Psoas muscle (tissue), 8 donors: ENCODE measurements at places on chromosomes 4 and X. TPM values are rescaled to one million over a fixed set of nuclear protein-coding genes. Genes with fewer than 3 reads are reported as not detected.

- no peaks in the 10 kb centered on the region for H3K27me3 ChIP-seq
- no peak overlapping the region for H3K4me3 ChIP-seq
- no peak for DNase-seq
Observed at GRCh38 chr4:71406459-71406963, 67.7 kb downstream of the SLC4A4 start.

- peaks cover 2% of the 10 kb centered on the region for H3K27me3 ChIP-seq
- no peak overlapping the region for H3K4me3 ChIP-seq
Observed at GRCh38 chr4:75169427-75169826, 236.5 kb downstream of the PARM1 start.

GRCh38 chr4:144819591-144819990 is 173.6 kb downstream of the HHIP start:
- DNase-seq: no peak
- no peak overlapping the region for H3K27ac ChIP-seq
- H3K4me3 ChIP-seq: no peak overlapping the region

- H3K36me3 ChIP-seq: no peaks in the 10 kb centered on the region
- H3K27ac ChIP-seq: no peak overlapping the region
- no peaks in the 10 kb centered on the region for H3K27me3 ChIP-seq
- H3K4me3 ChIP-seq: no peak overlapping the region
- H3K4me1 ChIP-seq: no peaks in the 10 kb centered on the region
- no peak for DNase-seq
Observed at GRCh38 chrX:13216139-13216538, 103.7 kb downstream of the ATXN3L start.

DNA sequence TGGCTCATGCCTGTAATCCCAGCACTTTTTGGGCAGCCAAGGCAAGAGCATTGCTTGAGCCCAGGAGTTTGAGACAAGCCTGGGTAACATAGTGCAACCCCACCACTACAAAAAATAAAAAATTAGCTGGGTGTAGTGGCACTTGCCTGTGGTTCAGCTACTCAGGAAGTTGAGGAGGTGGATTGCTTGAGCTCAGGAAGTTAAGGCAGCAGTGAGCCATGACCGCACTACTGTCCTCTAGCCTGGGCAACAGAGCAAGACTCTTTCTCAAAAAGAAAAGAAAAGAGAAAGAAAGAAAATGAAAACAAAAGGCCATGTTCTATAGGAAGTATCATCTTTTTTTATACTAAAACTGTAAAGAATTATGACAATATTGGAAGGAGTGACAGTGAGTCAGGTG is 38.5 kb downstream of the NEK1 start:
- no peaks in the 10 kb centered on the region for H3K27me3 ChIP-seq
- H3K27ac ChIP-seq: no peak overlapping the region
- no peak for DNase-seq
- no peak overlapping the region for H3K4me3 ChIP-seq
- H3K36me3 ChIP-seq: no peaks in the 10 kb centered on the region

DNA sequence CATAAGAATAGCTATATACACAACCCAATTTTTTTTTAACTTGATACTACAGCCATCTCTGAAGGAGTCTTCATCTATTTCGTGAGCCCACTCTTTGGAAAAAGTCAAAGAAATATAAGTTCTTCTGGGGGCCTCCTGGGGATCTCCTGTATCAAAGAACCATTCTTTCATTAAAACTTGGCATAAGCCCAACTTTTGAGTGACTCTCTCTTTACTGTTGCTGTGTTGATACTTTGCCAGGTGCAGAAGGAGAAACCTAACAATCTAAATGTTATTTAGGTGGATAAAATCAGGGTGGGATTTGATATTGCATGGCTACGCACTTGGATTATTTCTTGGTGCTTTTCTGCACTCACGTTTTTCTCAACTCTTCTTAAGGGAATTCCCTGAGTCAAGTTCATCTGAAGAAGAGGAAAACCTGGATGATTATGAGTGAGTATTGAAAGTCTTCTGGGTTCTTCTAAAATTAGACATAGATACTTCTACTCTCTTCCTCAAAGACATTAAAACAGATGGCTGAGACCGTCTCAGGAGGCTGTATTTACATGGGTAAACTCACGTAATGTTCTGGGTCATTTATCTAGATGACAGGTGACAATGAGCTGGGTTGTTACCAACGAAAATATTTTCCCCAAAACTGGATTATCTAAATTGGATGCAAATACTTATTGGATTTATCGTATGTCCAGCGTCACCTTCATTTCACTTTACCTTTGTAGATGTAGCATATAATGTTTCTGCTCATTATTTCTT is 25.2 kb downstream of the BMX start:
- no peaks in the 10 kb centered on the region for H3K4me1 ChIP-seq
- H3K4me3 ChIP-seq: no peak overlapping the region
- DNase-seq: no peak
- H3K27ac ChIP-seq: no peak overlapping the region
- peaks cover 10% of the 10 kb centered on the region for H3K27me3 ChIP-seq

GRCh38 chr4:122150931-122151330 is 1.2 kb upstream of the BLTP1 start:
- no peak for DNase-seq
- H3K27me3 ChIP-seq: no peaks in the 10 kb centered on the region
- H3K27ac ChIP-seq: peak overlapping the region; percentile 83
- no peaks in the 10 kb centered on the region for H3K36me3 ChIP-seq

DNA sequence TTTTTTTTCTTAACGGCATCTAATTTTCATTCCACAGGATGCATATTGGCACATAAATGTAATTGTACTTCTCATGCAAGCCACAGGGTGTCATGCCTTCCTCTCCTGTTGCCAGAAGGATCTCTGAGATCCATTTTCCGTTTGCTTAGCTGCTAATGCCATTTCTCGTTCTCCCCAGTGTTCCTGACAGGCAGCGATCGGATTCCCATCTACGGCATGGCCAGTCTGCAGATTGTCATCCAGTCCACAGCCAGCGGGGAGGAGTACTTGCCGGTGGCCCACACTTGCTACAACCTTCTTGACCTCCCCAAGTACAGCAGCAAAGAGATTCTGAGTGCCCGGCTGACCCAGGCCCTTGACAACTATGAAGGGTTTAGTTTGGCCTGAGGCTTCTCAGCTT is 8.9 kb upstream of the NAP1L5 start:
- H3K36me3 ChIP-seq: peaks cover 49% of the 10 kb centered on the region
- H3K27ac ChIP-seq: peak overlapping the region; percentile 68
- H3K27me3 ChIP-seq: no peaks in the 10 kb centered on the region

- H3K36me3 ChIP-seq: no peaks in the 10 kb centered on the region
- H3K4me1 ChIP-seq: no peaks in the 10 kb centered on the region
- no peak for DNase-seq
- H3K4me3 ChIP-seq: no peak overlapping the region
Observed at GRCh38 chr4:165783626-165784025, 89.4 kb upstream of the TLL1 start.

DNA sequence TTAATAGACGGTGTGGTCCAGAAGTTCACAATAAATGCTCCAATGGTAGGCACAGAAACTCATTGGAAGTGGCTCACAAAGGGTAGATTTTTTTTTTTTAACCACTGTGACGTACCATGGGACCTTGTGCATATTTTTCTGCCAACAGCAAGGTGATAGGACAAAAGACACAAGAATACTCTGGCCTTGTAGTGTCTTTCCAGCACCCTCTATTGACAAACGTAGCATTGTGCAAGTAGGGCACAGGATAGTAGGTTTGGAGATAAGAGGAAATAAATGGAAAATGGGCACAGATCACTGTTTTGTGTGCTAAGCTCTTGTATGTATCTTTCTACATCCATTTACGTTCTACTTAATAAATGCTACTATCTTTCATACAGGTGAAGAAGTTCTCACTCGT is 2054.9 kb downstream of the PCDH7 start:
- H3K27me3 ChIP-seq: no peaks in the 10 kb centered on the region
- H3K27ac ChIP-seq: no peak overlapping the region
- H3K4me3 ChIP-seq: no peak overlapping the region
- H3K36me3 ChIP-seq: no peaks in the 10 kb centered on the region
- DNase-seq: no peak
- no peaks in the 10 kb centered on the region for H3K4me1 ChIP-seq

- peak overlapping the region; percentile 25 for H3K4me3 ChIP-seq
- no peak for DNase-seq
- no peak overlapping the region for H3K27ac ChIP-seq
- no peaks in the 10 kb centered on the region for H3K36me3 ChIP-seq
- no peaks in the 10 kb centered on the region for H3K4me1 ChIP-seq
Observed at GRCh38 chrX:23766650-23767551, 16.1 kb upstream of the SAT1 start.

- H3K27me3 ChIP-seq: no peaks in the 10 kb centered on the region
- no peak overlapping the region for H3K27ac ChIP-seq
- H3K4me1 ChIP-seq: no peaks in the 10 kb centered on the region
- H3K4me3 ChIP-seq: no peak overlapping the region
- no peaks in the 10 kb centered on the region for H3K36me3 ChIP-seq
Observed at GRCh38 chrX:12892716-12893115, 13.7 kb upstream of the TLR8 start.

- H3K4me1 ChIP-seq: no peaks in the 10 kb centered on the region
- H3K27ac ChIP-seq: no peak overlapping the region
- no peaks in the 10 kb centered on the region for H3K36me3 ChIP-seq
- H3K4me3 ChIP-seq: no peak overlapping the region
- no peak for DNase-seq
- no peaks in the 10 kb centered on the region for H3K27me3 ChIP-seq
Observed at GRCh38 chr4:142036795-142037583, 400.6 kb downstream of the IL15 start.

DNA sequence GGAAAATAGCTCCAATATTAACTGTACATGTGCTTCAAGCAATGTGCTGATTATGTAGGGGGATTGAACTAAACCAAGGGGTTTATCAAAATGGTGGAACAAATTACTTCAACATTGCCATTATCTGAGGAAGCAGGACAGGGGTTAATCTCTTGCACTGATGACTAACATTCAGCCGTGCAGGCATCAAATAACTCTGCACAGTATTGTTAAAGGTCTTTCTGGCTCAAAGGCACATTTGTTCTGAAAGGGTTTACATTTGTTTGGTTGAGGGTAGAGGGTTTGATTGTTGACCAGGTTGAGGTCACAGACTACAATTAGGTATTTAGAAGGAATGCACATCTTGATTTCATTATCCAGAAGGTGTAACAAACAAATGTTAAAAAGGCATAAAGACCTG is 32.2 kb upstream of the CCSER1 start:
- H3K27me3 ChIP-seq: no peaks in the 10 kb centered on the region
- no peaks in the 10 kb centered on the region for H3K4me1 ChIP-seq
- no peak overlapping the region for H3K27ac ChIP-seq
- H3K36me3 ChIP-seq: no peaks in the 10 kb centered on the region
- no peak overlapping the region for H3K4me3 ChIP-seq

DNA sequence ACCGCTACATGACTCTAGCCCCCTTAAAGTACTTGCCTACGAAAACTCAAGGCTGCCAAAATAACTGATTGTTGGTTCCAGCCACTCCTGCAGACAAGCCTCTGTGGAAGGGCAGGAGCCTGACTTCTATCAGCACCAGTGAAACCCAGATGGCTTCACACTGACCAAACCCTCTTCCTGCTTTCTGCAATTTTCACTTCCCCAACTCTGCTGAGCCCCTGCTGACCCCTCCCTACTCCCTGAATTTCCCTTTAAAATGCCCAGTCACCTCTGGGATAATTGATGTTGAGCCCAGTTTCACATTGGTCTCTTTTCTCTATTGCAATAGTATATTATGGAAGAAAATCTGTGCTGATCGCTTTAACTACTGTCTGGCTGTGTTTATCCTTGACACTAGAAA is 61.6 kb upstream of the STS start:
- H3K27ac ChIP-seq: no peak overlapping the region
- H3K4me3 ChIP-seq: no peak overlapping the region
- H3K4me1 ChIP-seq: peaks cover 5% of the 10 kb centered on the region
- no peaks in the 10 kb centered on the region for H3K27me3 ChIP-seq
- DNase-seq: no peak

- H3K27me3 ChIP-seq: no peaks in the 10 kb centered on the region
- no peak overlapping the region for H3K4me3 ChIP-seq
- H3K4me1 ChIP-seq: no peaks in the 10 kb centered on the region
Observed at GRCh38 chr4:106247600-106247999, 68.4 kb downstream of the TBCK start.

- H3K4me1 ChIP-seq: no peaks in the 10 kb centered on the region
- H3K4me3 ChIP-seq: no peak overlapping the region
- no peak for DNase-seq
- no peaks in the 10 kb centered on the region for H3K36me3 ChIP-seq
Observed at GRCh38 chr4:70880739-70881138, 21.4 kb upstream of the MOB1B start.

DNA sequence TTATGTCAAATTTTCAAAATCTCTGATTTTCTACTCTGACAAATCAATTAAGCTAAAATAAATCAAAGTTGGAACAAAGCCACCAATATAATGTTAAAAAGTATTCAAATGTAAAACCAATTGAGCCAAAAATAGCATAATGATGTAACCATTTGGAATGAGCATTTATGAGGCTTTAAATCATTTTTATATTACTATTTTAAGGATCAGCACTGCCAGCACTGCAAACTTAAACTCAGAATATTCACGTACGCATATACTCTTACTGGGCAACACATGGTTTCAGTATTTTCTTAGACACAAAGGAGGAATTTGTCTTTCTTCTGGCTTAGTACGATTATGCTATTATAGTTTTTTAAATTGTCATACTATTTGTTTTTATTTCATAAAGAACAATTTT is 52.2 kb downstream of the AFAP1 start:
- H3K36me3 ChIP-seq: no peaks in the 10 kb centered on the region
- H3K4me1 ChIP-seq: no peaks in the 10 kb centered on the region
- H3K27me3 ChIP-seq: no peaks in the 10 kb centered on the region
- H3K4me3 ChIP-seq: no peak overlapping the region

GRCh38 chrX:107628662-107629539 is 591 bp downstream of the PRPS1 start:
- peak; percentile 15 for DNase-seq
- H3K4me3 ChIP-seq: peak overlapping the region; percentile 74
- peak overlapping the region; percentile 85 for H3K27ac ChIP-seq
- H3K4me1 ChIP-seq: no peaks in the 10 kb centered on the region
- H3K36me3 ChIP-seq: no peaks in the 10 kb centered on the region
- H3K27me3 ChIP-seq: no peaks in the 10 kb centered on the region

The TLR10 gene
- total RNA-seq: 0.17 TPM

The TMSB15A gene
- not detected for total RNA-seq

The PASD1 gene
- not detected for total RNA-seq

The NPFFR2 gene
- total RNA-seq: not detected

The BTC gene
- 0.13 TPM for total RNA-seq

The PSAPL1 gene
- not detected for total RNA-seq

The PTCHD1 gene
- 0.11 TPM for total RNA-seq

The CLCN5 gene
- total RNA-seq: 6.5 TPM

The P2RY4 gene
- not detected for total RNA-seq

The PFKFB1 gene
- total RNA-seq: 10.3 TPM

The ZNF711 gene
- total RNA-seq: 0.86 TPM

The PRRG3 gene
- total RNA-seq: 0.79 TPM

The KIAA1210 gene
- not detected for total RNA-seq

The NUP62CL gene
- not detected for total RNA-seq

The CCDC120 gene
- total RNA-seq: 1.0 TPM

The PLP1 gene
- 1.7 TPM for total RNA-seq

The SLBP gene
- 16.2 TPM for total RNA-seq

The NLRP2B gene
- not detected for total RNA-seq
